Stimulated activated memory B cell treated with anti-CD40 and anti-IgM and Interleukin-4, amounts not matched to agents 10 μg/mL and 1 μg/mL and 100 μg/mL, for 72 hours (primary cell): ENCODE measurements at places on chromosomes 1 and 21.
A peak's percentile ranks its signal among the peaks of the same experiment; 100 is the strongest.

DNA sequence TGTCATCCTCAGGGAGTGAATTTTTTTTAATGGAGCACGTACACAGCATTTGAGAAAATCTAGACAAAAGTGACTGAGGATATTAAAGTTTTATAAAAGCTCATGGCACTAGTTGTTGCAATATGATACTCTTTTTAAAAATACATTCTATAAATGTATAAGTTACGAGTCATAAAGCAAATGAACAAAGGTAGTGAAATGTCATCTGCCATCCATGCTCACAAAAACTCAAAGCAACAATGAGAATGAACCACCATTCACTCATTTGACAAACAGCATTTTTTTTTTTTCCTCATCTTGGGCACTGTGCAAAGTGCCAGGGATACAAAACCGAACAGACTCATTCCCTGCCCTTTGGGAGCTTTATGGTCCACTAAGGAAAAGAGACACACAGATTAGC, 38.7 kb downstream of the GPR137B start:
- no peak for ATAC-seq

- ATAC-seq = no peak
Measured at GRCh38 chr1:210531475-210532222, 202.9 kb downstream of the HHAT start.

DNA sequence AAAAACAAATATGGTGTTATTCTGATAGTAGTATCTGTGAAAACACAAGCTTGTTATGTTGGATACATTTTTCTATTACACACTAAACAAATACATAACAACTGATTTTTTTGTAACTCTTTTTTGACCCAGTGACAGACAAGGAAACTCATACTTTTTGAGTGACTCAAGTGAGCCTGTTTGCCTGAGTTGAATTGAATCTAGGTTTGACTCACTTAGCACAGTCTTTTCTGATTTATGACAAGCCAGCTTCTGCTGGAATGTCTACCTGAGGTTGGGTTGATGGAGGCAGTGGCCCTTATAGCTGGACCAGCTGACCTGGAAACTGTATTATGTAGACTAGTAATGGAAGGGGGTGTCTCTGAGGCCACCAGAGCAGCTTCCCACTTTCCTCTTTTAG, 4.2 kb upstream of the CLCA4 start:
- no peak for ATAC-seq

GRCh38 chr1:197469620-197470210, 201.7 kb downstream of the CRB1 start:
- ATAC-seq = no peak

- no peak for ATAC-seq
Measured at GRCh38 chr1:243475966-243476365, 220.1 kb downstream of the SDCCAG8 start.

GRCh38 chr1:30174499-30174898, 548.9 kb downstream of the MATN1 start:
- no peak for ATAC-seq

- ATAC-seq = no peak
Measured at GRCh38 chr1:18666317-18666920, 35.8 kb downstream of the PAX7 start.

GRCh38 chr1:231236938-231237337, 4.1 kb upstream of the GNPAT start:
- no peak for ATAC-seq

- no peak for ATAC-seq
Measured at GRCh38 chr1:113197719-113198330, 124.8 kb downstream of the LRIG2 start.

- ATAC-seq = no peak
Measured at GRCh38 chr1:193311226-193311948, 125.0 kb upstream of the B3GALT2 start.

DNA sequence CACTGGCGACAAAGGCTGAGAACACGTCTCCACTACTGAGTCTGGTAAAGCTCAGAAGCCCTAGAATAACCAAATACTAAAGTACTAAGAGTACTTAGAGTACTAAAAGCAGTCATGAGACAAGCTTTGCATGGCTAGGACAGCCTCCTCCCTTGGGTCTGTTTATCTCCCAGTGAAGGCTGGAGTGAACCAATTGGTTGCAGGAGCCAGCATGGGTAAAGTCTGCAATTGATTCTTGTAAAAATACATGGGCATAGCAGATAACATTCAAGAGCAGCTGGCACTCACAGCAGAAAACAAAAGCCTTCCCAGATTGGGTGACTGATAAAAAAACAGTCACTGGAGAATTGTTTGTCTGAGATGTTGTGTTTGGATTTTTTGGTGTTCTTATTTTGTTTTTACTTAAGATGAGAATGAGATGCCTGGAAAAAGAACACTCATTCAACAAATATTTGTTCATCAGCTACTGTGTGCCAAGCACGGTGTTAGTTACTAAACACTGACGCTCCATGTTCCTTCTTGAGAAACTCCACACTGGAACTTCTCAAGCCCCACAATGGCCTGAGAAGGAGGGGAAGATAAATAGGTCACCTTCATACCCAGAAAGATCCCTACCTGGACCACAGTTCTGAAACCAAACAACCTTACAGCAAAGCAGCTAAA, 3.7 kb downstream of the IRF6 start:
- ATAC-seq = no peak

DNA sequence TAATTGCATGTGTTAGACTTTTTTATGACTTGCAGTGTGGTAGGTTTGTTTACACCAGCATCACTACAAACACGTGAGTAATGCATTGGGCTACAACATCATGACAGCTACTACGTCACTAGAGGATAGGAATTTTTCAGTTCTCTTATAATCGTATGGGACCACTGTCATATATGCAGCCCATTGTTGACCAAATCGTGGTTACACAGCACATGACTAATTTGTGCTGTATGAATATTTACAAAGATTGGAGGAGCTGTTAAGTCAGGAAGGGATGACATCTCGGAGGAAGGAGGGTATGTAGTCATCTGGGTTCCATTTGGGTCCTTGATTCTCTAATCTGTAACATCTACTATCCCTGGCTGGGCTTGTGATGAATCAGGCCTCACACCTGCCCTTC, 270.9 kb downstream of the TNR start:
- ATAC-seq = no peak

DNA sequence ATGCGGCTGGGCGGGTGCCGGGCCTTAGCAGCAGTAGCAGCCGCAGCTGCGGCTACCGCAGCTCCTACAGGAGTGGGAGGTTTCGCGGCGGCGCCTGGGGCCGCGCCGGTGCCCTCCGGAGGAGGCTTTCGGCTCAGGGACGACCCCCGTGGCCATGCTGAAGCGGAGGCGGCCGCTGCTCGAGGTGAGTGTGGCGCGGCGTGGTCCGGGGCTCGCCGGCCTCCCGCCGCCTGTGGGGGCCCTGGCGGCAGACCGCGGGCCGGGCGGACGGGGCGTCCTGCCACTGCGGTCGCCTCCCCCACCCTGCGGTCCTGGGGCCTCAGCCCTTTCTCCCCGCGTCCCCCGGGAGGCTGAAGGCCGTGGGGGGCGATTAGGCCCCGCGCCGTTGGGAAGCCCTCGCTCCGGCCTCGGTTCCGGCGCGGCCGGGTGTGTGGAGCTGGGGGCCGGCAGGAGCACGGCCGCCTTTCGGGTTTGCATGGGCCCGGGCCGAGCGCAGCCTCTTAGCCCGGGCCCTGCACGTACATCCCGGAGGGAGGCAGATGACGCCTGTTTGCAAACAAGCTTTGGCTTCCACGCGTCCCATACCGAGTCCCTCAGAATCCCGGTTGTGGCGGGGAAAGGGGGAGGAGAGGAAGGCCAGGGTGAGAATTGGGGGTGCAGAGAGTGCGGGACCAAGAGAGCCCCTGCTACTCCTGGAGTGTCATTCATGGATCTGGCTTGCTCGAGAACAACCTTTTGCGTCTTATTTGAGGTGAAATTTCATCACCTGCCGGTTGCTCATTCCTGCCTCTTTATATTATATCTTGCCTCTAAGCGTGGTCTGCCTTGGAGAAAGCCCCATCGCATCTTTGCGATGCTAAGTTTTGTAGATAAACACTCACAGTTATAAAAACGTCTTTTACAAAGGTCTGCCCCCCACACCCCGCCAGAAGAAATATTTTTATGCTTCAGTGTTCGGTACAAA, 613 bp downstream of the ZFYVE9 start:
- peak; percentile 73 for ATAC-seq

DNA sequence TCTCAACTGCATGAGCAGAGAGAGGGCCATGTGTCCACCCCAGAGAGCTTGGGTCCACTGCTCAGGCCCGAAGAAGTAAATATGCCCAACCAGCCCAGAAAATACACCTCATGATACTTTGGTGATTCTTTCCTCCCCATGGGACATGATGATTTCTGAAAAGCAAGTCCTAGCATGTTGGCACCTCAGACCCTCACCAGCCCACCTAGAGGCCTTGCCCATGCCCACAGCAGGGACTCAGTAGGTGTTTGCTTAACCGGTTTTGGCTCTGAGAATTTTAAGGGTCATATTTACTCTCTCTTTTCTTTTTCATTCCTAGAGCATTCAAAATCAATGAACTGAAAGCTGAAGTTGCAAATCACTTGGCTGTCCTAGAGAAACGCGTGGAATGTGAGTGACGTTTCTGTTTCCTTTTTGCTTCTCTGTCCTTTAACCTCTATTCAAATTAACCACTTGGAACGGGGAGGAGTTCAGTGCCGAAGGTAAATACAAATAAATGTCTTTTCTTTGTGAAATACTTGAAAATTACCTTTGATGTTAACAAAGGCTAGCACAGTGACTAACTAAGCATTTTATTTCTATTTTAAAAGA, 79.7 kb downstream of the PDE9A start:
- ATAC-seq = no peak

- ATAC-seq = no peak
Measured at GRCh38 chr1:212594640-212595039, 13.9 kb upstream of the ATF3 start.

GRCh38 chr1:23509896-23510295, 21.1 kb downstream of the E2F2 start:
- ATAC-seq = no peak

GRCh38 chr1:218476385-218476784, 131.2 kb downstream of the TGFB2 start:
- no peak for ATAC-seq

DNA sequence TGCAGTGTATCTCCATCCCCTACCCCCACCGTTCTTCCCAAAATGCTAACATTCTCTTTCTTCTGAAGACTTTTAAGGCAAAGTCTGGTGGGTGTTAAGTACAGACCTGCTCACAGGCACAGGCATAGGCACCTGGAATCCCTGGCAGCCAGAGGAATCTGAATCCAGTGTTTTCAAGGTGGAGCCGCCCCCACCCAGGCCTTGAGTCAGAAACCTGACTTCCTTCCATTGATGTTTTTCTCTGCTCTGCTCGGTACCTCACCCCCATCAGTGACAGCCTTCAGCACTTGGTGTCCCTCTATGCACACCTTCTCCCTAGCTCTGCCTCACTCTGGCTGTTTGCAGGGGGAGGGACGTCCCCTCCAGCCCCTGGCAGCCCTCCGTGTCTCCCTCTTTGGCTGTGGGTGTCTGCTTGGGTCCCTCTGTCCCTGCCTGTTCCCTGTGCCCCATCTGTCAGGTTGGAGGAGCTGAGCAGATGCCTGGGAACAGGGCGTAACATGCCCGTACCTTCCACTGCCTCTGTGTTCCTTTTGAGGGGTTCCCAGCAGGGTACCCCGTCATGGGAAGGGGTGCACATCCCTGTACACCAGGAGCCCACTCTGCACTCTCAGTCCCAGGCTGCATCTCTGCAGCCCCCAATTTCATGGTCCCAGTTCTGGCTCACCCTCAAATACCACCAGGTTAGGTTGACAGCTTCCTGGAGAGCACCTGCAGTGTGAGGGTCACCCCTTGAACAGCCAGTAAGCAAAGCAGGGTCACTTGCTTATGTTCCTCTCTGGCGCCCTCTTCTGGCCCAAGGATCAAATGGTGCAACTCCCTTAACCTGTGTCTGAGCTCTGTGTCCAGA, 6.7 kb downstream of the NCDN start:
- ATAC-seq = peak; percentile 67

DNA sequence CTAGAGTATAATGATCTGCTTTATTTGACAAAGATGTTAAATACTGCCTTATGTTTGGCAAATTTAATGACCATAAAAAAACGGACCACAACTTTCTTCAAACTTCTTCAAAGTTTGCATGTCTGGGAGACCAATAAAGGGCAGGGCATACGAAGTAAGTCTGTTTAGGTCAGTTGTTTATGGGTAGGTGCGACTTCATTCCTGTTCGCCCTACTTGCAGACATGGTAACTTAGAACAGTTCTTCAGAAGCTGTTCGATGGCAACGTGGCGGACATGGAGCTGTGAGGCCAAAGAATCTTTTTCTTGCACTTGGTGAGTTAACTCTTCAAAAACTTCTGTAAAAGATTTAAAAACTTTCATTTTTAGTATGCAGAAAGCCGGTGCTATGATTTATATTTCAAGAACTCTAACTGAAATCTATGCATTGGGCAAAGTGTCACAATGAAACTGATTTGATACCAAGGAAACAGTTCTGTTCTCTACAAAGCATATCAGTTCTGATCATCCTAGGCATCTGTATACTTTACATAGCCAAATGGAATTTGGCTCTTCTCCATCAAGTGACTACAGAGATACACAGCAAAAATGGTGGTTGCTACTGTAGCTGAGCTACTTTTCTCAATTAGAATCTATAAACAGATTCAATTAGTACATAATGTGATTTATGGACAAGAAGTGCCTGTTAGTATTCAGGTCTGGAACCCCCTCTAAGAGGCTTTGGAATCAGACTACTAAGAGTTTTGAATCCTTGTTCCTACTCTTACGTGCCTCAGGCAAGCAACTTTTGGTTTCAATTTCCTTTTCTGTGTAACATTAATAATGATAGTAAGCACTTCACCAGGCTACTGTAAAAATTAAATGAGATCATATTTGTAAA, 25.7 kb downstream of the C21orf91 start:
- peak; percentile 63 for ATAC-seq

- ATAC-seq = no peak
Measured at GRCh38 chr1:222266223-222267196, 281.4 kb downstream of the HHIPL2 start.

DNA sequence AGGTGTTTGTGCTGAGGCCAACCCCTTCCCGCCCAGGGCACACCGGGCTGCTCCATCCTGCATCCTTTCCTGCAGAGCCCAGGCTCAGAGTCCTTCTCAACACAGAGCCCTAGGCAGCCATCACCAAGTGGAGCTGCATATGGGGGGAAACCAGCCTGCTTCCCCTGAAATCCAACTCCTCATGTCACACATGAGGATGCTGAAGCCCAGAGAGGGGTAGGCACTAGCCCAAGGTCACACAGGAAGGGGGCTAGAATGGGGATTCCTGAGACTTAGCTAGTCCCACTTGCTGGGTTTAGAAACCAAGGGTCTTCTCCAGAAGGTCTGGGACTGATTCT, 5.5 kb upstream of the TNFRSF1B start:
- no peak for ATAC-seq

DNA sequence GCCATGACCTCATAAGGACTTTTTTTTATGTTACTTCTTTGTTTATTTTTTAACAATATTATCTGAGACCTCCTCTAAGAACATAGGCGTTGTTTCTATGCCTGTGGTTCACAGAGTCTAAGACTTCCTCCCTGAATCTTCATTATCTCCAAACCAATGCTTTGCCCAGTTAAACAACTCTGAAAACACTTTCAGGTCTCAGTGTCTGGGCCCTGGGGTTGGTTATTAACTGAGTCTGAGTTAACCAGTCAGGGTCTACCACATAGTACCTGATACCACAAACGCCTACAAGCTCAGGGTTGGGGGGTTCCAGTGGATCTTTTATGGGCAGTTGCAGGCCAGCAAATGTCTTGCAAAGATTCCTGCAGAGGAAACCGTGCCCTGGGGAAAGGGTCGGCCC, 138.2 kb downstream of the AJAP1 start:
- no peak for ATAC-seq
